ENCODE measurements at places on chromosomes 13 and 19.

DNA sequence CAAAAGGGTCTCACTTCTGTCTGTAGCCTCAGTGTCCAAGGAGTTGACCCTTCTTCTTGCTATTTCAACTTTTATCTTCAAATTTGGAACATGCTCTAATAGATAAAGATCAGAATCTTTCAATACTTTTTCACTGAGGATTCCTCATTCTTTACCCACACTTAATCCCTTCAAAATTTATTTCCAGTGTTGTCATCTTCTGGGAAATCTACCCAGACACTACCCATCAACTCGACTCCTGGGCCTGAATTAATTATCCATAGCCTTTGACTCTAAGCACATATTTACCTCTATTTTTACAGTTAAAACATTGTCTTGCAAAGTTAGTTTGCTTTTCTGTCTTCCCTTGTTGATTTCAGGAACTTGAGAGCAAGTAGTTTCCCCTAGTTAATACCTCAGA lies 1022.5 kb downstream of the PCDH9 start:
- H3K27ac ChIP-seq, result no peak overlapping the region
- no peak overlapping the region for H3K4me3 ChIP-seq
- no peaks in the 10 kb centered on the region for H3K4me1 ChIP-seq
- DNase-seq, result no peak

GRCh38 chr13:98822225-98822606 lies 69.7 kb upstream of the SLC15A1 start:
- H3K4me1 ChIP-seq, result peaks cover 20% of the 10 kb centered on the region
- H3K36me3 ChIP-seq, result peaks cover 10% of the 10 kb centered on the region
- no peak overlapping the region for H3K4me3 ChIP-seq
- peak; percentile 9 for DNase-seq
- no peaks in the 10 kb centered on the region for H3K27me3 ChIP-seq

- H3K4me1 ChIP-seq, result no peaks in the 10 kb centered on the region
- H3K4me3 ChIP-seq, result no peak overlapping the region
- no peaks in the 10 kb centered on the region for H3K36me3 ChIP-seq
These were observed 10.2 kb upstream of the SLC7A9 start for GRCh38 chr19:32879741-32880140.

DNA sequence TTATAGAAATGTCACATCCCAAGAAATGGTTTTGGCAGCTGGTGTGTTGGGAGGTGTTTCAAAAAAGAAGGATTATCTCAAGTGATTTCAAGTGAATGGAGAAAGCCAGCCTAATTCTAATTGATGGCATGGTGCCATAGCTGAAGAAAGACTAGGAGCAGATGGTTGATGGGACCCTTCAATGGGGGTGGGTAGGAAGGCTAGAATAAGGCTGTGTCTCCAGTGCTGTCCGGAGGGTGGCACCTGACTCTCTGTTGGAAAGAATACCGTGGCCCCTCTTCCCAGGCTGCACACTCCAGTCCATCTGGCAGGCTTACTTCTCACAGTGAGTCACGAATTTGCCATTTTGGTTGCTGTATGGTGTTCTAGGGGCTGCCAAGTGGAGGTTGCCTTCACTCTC lies 51.0 kb upstream of the GPR12 start:
- DNase-seq, result no peak
- H3K27me3 ChIP-seq, result no peaks in the 10 kb centered on the region
- no peaks in the 10 kb centered on the region for H3K4me1 ChIP-seq
- H3K4me3 ChIP-seq, result no peak overlapping the region
- H3K36me3 ChIP-seq, result no peaks in the 10 kb centered on the region

- H3K36me3 ChIP-seq, result no peaks in the 10 kb centered on the region
- H3K27me3 ChIP-seq, result peaks cover 33% of the 10 kb centered on the region
- no peak within 1 kb of the TSS for H3K27ac ChIP-seq
- DNase-seq, result peak; percentile 82
These were observed at the start of gene CRYL1 for GRCh38 chr13:20525601-20526544. Gene CRYL1, minus strand, starts transcription at chr13:20525857. Its CDS starts 63 bp downstream, at chr13:20525794.

GRCh38 chr19:55091955-55092354 lies 16.3 kb downstream of the EPS8L1 start:
- no peak overlapping the region for H3K4me3 ChIP-seq
- no peak overlapping the region for H3K27ac ChIP-seq
- no peaks in the 10 kb centered on the region for H3K27me3 ChIP-seq
- no peak for DNase-seq
- peaks cover 2% of the 10 kb centered on the region for H3K36me3 ChIP-seq

- no peaks in the 10 kb centered on the region for H3K27me3 ChIP-seq
- H3K27ac ChIP-seq, result peak overlapping the region; percentile 88
These were observed 1.2 kb downstream of the KPNA3 start for GRCh38 chr13:49791315-49791710.
